ENCODE measurements at places on chromosomes 3 and 15.
A peak's percentile ranks its signal among the peaks of the same experiment; 100 is the strongest.

DNA sequence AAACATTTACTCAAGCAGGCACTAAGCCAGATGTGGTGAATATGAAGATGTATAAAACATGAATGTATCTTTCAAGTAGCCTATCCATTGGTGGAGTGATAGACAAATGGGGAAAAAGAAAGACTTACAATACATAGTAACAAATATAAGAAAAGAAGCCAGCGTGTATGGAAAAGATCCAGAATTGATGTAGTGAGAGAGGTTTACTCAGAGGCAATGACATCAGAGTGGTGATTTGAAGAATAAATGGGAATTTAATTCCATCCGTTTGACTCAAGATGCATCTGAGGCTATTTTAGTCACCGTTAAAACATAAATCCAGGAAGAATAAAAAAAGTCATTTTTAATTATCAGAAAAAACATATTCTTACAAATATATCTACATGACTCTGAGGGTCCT lies 162.6 kb downstream of the IL1RAP start:
- no peak for DNase-seq

DNA sequence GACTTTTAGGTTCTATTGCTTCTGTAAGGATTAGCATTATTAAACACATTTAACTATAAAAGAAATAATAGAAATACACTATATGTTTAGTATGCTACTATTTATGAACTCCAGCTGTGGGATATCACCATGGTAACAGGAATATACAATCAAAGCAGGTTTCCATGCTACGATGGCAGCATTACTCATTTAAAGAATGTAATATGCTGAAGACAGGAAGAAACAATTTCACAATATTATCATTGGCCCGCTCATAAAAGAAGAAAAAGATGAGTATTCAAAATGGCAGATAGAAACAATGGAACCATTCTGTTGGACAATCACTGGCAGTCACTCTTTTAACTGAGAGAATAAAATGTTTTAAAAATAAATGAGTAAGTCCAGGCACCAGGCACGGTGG lies 153.4 kb downstream of the CBLB start:
- peak; percentile 10 for DNase-seq

GRCh38 chr3:43817825-43818224 lies 127.1 kb downstream of the ABHD5 start:
- no peak for DNase-seq

DNA sequence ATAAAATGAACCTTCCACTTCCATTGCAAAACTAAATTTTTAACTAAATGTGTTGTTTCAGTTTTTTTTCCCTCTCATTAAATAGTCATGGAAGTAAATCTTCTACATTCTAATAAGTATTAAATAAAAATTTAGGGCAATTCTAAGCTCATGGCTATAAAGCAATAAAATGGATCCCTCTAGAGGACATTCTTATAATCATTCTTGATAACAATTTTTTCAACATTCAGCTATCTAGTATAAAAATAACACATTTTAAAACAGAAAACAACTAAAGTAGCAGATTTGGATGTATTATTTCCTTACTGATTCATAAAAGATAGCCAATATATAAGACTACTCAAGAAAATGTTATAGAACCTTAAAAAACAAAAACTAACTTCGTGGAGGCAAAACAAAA lies 393.1 kb downstream of the PLOD2 start:
- no peak for DNase-seq

DNA sequence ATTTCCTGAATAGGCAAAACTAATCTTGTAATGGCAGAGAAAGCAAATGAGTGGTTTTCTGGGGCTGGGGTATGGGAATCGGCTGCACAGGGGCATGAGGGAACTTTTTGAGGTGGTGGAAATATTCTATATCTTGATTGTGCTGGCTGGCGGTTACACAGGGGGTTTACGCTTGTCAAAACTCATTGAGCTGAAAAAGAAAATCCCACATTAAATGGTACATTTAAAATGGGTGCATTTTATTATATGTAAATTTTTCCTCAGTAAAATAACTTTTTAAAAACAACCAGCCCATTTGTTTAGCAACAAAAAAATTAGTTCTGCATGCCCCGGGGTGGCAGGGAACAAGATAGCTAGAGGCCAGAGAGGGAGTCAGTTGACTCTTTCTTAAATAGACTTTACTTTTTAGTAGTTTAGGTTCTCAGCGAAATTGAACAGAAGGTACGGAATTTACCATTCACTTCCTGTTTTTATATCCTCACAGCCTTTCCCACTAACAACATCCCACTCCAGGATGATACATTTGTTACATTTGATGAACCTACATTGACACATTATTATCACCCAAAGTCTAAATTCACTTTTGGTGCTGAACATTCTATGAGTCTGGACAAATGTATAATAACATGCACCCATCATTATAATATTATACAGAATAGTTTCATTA lies 41.2 kb upstream of the BCL2A1 start:
- DNase-seq: no peak

DNA sequence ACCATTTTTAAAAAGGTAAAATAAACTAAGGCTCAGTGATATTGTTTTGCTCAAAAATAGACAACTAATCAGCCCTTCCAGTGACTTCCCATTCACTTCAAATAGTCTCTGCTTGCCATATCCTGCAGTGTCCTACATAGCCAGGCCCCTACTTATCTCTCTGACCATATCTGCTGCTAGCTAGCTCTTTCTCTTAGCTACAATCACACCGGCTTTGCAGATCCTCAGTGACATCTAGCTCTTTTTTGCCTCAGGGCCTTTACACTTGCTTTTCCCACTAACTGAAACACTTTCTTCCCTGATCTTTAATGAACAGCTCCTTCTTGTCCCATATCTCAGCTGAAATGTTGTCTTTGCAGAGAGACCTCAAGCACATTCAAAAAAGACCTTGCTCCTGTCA lies 161.3 kb downstream of the IL5RA start:
- DNase-seq: no peak

DNA sequence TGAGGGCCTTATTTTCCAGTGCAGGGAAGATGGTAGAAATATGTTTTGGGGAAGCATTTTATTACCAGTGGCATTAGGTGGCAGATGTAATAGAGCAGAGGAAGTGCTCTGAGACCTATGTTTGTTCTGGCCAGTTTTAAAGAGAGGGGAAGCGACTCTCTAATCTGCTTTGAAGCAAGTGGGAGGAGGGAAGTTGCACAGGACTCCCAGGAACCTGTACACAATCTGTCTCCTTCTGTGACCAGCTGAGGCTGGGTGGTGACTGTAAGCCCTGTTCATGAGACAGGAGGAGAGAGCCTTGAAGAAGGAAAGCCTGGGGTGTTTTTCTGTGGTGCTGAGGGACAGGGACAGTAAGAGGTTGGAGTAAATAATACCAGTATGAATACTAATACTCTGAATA lies 60.5 kb downstream of the LPP start:
- DNase-seq: no peak

GRCh38 chr3:190970560-190970959 lies 108.1 kb upstream of the GMNC start:
- no peak for DNase-seq

DNA sequence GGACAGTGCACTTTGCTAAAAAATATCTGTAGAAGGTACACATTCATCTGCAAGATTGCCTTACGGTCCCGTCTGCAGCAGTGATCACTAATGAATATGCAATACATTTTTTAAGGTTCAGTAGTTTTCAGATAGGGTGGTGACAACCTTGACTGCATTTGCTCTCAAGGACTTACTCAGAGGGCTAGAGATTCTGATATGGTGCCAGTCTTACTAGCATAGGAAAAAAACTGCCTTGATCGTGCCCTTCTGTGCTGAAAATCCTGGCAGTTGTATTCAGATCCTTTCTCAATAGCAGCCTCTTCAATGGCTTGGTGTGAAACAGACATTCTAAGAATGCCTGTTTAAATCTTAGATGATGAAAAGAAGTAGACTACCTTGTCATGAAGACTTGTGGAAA lies 411.9 kb upstream of the CCDC54 start:
- no peak for DNase-seq

- DNase-seq: no peak
These were observed 130.0 kb downstream of the PLCL2 start for GRCh38 chr3:17014709-17015108.

- peak; percentile 24 for DNase-seq
These were observed 2.8 kb upstream of the CLDND1 start for GRCh38 chr3:98525494-98525893.

GRCh38 chr3:58077596-58078285 lies 69.5 kb downstream of the FLNB start:
- DNase-seq: no peak

- no peak for DNase-seq
These were observed 178.4 kb downstream of the TP63 start for GRCh38 chr3:189809583-189809982.

GRCh38 chr15:77067691-77068367 lies 3.1 kb downstream of the TSPAN3 start:
- DNase-seq: no peak

DNA sequence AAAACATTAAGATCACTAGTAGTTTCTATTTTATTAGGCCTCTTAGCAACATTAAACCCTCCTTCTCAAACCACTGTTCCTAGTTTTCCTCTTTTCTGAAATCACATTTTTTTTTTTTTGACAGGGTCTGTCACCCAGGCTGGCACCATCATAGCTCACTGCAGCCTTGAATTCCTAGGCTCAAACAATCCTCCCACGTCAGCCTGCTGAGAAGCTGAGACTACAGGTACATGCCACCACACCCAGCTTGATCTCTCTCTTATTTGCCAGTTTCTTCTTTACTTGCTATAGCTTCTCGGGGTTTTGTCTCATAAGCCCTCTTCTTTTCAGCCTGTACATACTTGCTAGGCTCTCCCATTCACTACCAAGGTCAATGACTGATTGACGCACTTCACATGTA lies 28.0 kb downstream of the SENP8 start:
- no peak for DNase-seq

- no peak for DNase-seq
These were observed 297.2 kb downstream of the FHIT start for GRCh38 chr3:60954048-60954447.

GRCh38 chr3:16927485-16927884 lies 42.7 kb downstream of the PLCL2 start:
- DNase-seq: no peak

- no peak for DNase-seq
These were observed 80.2 kb downstream of the LRRK1 start for GRCh38 chr15:100999369-100999768.

DNA sequence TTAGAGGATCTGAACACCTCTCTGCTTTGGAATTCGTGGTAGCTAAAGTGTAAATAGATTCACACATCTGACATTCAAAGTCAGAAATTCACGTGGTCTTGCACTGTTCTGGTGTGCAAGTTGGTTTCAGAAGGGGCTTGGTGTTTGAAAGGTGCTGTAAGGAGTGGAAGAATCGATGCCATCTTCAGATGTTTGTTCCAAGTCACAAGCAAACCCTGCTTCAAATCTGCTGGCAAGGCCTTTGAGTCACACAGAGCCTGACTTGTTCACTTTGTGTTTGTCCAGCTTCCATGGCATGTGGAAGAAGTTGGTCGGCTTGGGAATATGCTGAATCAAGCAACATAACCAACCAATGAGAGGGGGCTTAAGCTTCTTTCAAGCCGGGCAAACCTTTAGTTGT lies 44.3 kb downstream of the SH3GL3 start:
- DNase-seq: no peak

DNA sequence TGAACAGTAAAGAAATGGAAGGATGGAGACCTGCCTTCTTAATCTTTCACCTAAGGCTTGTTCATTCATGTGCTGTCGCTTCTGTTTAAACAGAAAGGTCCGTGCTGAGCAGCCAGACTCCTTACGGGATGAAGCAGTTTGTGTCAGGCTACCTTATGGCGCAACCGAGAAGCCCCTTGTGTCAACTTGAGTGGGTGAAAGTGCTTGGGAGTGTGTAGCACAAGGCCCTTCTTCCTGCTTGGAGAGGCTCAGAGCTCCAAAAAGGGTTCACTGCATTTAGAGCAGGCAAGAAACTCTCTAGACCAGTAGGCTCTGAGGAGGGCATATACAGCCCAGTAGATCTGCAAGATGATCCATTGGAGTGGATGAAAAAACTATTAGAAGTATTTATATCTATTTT lies 16.0 kb downstream of the CAPN3 start:
- DNase-seq: no peak

DNA sequence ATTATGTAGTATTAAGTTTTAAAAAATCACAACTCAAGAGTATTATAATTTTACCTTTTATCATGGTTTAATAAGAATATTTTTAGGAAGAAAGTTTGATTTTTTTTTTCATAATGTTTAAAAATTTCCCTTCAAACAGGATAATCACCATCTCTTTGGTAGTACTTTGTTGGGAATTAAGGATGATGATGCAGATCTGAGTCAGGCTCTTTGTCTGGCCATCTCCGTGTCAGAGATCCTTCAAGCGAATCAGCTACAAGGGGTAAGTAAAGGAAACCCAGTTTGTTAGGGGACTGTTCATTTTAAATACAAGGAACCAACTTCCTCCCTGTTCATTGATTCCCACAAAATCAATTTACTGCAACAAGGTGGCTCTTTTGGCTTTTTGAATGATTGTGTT lies 36.8 kb upstream of the NIT2 start:
- DNase-seq: no peak

DNA sequence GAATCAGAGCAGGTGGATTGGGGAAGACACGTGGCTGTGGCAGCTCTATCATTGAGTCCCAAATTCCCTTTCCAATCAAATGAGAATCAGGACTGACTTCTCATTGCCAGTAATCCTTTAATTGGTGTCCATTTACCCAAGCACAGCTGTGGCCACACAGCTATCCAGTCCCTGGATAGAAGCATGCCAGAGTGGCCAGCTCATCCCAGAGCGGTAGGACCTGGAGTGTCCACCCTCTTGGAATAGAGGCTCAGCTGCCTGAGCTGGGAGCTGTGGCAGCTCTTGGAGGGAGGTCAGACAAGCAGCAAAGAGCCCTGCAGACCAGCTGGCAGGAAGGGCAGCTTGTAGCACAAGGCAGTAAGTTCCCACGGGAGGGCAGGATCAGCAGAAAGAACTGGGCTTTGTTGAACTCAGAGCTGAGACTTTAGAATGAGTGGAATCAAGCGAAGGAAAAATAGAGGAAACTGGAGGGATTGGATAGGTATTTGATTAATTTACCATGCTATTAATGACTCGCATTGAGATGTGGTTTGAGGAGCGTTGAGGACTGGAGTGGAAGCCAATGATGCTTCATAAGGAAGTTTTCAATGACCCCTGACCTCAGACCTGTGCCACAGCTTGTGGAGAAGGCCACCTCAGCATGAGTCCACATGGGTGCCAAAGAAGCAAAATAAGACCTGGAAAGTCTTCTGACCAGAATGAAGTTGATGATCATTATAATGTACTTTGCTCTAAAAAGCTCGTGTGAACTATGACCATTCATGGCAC lies 6.9 kb upstream of the ALPK3 start:
- no peak for DNase-seq
